ENCODE measurements at places on chromosomes 1 and 21. TPM values are rescaled to one million over a fixed set of nuclear protein-coding genes. Genes with fewer than 3 reads are reported as not detected.
A peak's percentile ranks its signal among the peaks of the same experiment; 100 is the strongest.

- no peak overlapping the region for H3K4me3 ChIP-seq
- no peak overlapping the region for H3K27ac ChIP-seq
- no peak for DNase-seq
- H3K36me3 ChIP-seq = no peaks in the 10 kb centered on the region
Measured at GRCh38 chr1:20148571-20149500, 9.7 kb downstream of the PLA2G2F start.

DNA sequence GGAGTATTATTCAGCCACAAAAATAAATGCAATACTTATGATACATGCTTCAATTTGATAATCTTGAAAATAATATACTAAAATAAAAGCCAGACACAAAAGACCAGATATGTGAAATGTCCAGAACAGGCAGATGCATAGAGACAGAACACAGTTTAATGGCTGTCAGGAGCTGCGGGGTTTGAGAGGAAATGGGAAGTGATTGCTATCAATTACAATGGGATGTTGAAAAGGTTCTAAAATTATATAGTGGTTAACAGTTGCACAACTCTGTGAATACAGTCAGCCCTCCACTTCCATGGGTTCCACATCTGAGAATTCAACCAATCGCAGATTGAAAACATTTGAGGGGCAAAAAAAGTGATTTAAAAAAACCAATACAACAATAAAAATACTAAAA, 54.0 kb downstream of the LTN1 start:
- no peak overlapping the region for H3K4me3 ChIP-seq
- H3K27me3 ChIP-seq = no peaks in the 10 kb centered on the region
- no peaks in the 10 kb centered on the region for H3K4me1 ChIP-seq
- no peaks in the 10 kb centered on the region for H3K36me3 ChIP-seq

- no peaks in the 10 kb centered on the region for H3K4me1 ChIP-seq
- H3K27ac ChIP-seq = no peak overlapping the region
- H3K27me3 ChIP-seq = no peaks in the 10 kb centered on the region
- H3K4me3 ChIP-seq = no peak overlapping the region
Measured at GRCh38 chr1:92969517-92969916, 8.3 kb upstream of the DIPK1A start.

- H3K4me3 ChIP-seq = no peak overlapping the region
- no peaks in the 10 kb centered on the region for H3K27me3 ChIP-seq
- H3K27ac ChIP-seq = no peak overlapping the region
- DNase-seq = no peak
Measured at GRCh38 chr1:203225071-203225470, 4.4 kb downstream of the CHIT1 start.

DNA sequence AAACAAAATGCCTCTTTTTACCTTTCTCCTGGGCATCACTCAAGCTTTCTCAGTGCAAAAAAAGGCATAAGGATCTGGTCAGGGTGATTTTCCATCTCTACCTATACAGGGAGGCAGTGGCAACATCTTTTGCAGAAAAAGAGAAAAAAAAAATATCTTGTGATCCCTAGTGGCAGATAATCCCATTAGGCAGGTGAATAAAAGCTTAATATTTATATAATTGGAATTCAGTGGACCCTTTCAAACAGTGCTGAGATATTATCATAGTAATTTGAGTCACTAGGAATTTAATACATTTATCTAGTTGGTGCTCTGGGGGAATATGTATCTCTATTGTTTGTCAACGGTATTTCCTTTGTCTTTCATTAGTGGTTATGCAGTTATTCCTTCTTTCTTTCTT, 29.9 kb upstream of the CXADR start:
- H3K36me3 ChIP-seq = no peaks in the 10 kb centered on the region
- H3K27ac ChIP-seq = no peak overlapping the region
- no peaks in the 10 kb centered on the region for H3K27me3 ChIP-seq
- DNase-seq = no peak
- no peaks in the 10 kb centered on the region for H3K4me1 ChIP-seq
- H3K4me3 ChIP-seq = no peak overlapping the region

DNA sequence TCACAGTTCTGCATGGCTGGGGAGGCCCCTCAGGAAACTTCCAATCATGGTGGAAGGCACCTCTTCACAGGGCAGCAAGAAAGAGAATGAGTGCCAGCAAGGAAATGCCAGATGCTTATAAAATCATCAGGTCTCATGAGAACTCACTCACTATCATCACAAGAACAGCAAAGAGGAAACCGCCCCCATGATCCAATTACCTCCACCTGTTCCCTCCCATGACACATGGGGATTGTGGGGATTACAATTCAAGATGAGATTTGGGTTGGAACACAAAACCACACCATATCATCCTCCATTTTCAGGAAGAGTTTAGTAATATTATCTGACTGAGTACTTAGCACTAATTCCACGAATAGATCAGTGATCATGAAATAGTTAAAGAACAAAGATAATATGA, 244.2 kb downstream of the LMO4 start:
- H3K4me3 ChIP-seq = no peak overlapping the region
- no peak overlapping the region for H3K27ac ChIP-seq
- H3K27me3 ChIP-seq = no peaks in the 10 kb centered on the region
- DNase-seq = no peak

DNA sequence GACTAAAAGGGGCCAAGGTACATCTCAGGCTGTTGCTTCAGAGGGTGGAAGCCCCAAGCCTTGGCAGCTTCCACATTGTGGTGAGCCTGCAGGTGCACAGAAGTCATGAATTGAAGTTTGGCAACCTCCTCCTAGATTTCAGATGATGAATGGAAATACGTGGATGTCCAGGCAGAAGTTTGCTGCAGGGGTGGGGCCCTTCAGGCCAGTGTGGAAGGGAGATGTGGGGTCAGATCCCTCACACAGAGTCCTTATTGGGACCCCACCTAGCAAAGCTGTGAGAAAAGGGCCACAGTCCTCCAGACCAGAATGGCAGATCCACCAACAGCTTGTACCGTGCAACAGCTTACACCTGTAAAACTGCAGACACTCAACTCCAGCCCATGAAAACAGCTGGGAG, 67.4 kb upstream of the PTGS2 start:
- no peaks in the 10 kb centered on the region for H3K27me3 ChIP-seq
- no peaks in the 10 kb centered on the region for H3K4me1 ChIP-seq
- no peaks in the 10 kb centered on the region for H3K36me3 ChIP-seq
- DNase-seq = no peak

- H3K27me3 ChIP-seq = no peaks in the 10 kb centered on the region
- H3K27ac ChIP-seq = no peak overlapping the region
- DNase-seq = no peak
Measured at GRCh38 chr1:203101813-203102634, 16.2 kb upstream of the MYOG start.

DNA sequence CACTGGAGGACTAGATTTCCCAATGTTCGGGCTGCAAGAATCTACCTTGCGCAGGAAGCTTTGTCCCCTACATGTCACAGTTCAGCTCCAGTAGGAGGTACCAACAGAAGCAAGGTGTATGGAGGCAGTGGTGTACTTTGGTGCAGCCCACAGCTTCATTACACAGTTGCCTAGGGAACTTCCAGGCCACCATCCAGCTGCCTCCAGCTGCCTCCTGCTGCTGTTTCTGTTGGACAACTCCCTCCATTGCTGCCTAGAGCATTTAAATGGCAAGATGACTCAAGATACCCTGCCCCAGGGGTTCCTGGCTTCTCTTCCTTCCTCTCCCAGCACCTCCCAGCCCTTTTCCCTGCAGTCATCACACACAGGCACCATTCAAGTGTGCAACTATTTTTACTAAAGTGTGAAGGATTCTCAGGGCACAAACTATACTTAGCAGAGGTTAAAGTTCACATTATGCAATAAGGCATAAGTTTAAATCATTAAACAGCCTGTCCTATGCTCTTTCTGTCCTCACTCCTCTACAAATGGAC, 39.0 kb upstream of the ATP1A1 start:
- H3K36me3 ChIP-seq = no peaks in the 10 kb centered on the region
- H3K4me1 ChIP-seq = no peaks in the 10 kb centered on the region
- H3K27ac ChIP-seq = no peak overlapping the region
- H3K4me3 ChIP-seq = no peak overlapping the region
- H3K27me3 ChIP-seq = no peaks in the 10 kb centered on the region
- peak; percentile 68 for DNase-seq

GRCh38 chr1:64043976-64044375, 159.4 kb upstream of the UBE2U start:
- no peaks in the 10 kb centered on the region for H3K36me3 ChIP-seq
- H3K27me3 ChIP-seq = no peaks in the 10 kb centered on the region
- DNase-seq = no peak
- no peak overlapping the region for H3K4me3 ChIP-seq
- no peaks in the 10 kb centered on the region for H3K4me1 ChIP-seq

- H3K4me3 ChIP-seq = no peak overlapping the region
- H3K36me3 ChIP-seq = no peaks in the 10 kb centered on the region
- peak; percentile 79 for DNase-seq
- no peaks in the 10 kb centered on the region for H3K27me3 ChIP-seq
- H3K4me1 ChIP-seq = peaks cover 9% of the 10 kb centered on the region
Measured at GRCh38 chr1:43529206-43529731, 1.4 kb upstream of the PTPRF start.

DNA sequence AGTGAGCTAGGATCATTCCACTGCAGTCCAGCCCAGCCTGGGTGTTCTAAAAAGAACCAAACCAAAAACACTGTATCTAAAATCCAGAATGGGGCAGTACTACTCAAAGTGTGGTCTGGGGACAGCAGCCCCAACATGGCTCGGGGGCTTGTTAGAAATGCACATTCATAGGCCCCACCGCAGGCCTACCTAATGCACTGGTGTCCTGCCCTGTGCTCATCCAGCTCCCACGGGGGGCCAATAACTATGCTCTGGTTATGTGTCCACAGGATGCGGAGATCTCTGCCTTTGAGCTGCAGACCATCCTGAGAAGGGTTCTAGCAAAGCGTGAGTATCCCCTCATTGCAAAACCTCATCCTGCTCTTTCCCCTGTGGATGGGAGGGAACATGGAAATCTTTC, 51.5 kb downstream of the CAPN2 start:
- H3K27ac ChIP-seq = no peak overlapping the region
- H3K36me3 ChIP-seq = peaks cover 78% of the 10 kb centered on the region
- no peaks in the 10 kb centered on the region for H3K4me1 ChIP-seq
- H3K4me3 ChIP-seq = no peak overlapping the region
- no peak for DNase-seq
- H3K27me3 ChIP-seq = no peaks in the 10 kb centered on the region

GRCh38 chr1:53728702-53729455, 10.1 kb downstream of the GLIS1 start:
- H3K4me1 ChIP-seq = no peaks in the 10 kb centered on the region
- DNase-seq = no peak
- no peak overlapping the region for H3K4me3 ChIP-seq
- no peaks in the 10 kb centered on the region for H3K27me3 ChIP-seq

DNA sequence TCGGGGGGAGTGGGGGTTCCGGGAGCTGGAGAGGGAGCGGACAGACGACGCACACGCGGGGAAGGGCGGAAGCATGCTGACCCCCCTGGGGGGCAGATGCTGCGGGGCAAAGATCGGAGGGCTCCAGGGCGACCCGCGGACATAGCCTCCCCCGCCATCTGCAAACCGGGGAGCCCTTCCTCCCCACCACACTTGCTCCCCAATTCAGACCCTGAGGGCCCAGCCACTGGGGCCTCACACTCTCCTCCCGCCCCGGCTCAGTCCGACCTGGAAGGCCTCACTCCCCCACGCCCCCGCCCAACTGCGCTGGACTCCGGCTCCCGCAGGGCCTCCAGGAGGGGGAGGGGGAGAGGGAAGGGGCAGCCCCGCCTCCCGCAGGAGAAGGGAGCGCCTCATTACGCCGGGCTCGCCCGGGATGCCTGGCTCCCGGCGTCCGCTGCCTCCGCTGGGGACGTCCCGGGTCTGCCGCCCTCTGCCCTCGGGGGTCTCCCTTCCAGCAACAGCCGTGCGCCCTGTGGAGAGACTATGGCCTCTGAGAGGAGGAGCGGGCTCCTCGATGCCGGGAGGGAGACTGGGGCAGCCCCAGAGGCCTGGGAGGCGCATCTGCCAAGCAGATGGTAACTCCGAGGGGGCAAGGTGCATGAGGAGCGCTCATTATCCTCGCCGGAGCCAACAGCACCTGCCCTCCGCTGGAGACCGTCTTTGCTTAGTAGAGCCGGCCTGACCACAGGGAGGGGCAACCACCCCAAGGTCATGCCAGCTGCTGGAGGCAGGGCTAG, 636 bp upstream of the CAMK2N1 start:
- DNase-seq = peak; percentile 82
- peaks cover 16% of the 10 kb centered on the region for H3K4me1 ChIP-seq
- peak overlapping the region; percentile 66 for H3K4me3 ChIP-seq
- H3K27me3 ChIP-seq = peaks cover 14% of the 10 kb centered on the region
- H3K36me3 ChIP-seq = no peaks in the 10 kb centered on the region

GRCh38 chr1:54980528-54981241, at the start of gene TMEM61:
TSS of gene TMEM61 (plus strand) at chr1:54980628. CDS start at chr1:54981066, 438 bp downstream.
- peaks cover 25% of the 10 kb centered on the region for H3K27me3 ChIP-seq
- no peak within 1 kb of the TSS for H3K27ac ChIP-seq
- peak within 1 kb of the TSS; percentile 46 for H3K4me3 ChIP-seq
- peaks cover 12% of the 10 kb centered on the region for H3K4me1 ChIP-seq
- no peaks in the 10 kb centered on the region for H3K36me3 ChIP-seq

DNA sequence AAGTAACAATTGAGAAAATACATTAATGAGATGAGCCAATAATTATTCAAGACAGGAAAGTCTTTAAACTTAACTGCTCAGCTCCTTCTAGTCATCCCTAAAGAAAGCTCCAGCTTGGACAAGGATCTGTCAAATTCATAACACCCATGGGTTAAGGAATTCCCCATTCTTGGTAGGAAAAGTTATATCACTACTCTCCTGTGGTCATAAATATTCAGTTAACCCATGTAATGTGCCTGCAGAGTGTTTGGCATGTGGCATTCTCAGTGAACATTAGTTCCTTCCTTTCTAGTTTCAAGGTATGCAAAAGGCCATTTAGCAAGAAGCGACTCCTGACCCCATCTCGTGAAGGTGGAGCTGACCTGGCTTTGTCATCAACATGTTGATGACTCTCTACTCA, 76.7 kb upstream of the VCAM1 start:
- no peaks in the 10 kb centered on the region for H3K27me3 ChIP-seq

GRCh38 chr1:206106328-206107167, 10.6 kb downstream of the AVPR1B start:
- H3K4me3 ChIP-seq = no peak overlapping the region
- peaks cover 14% of the 10 kb centered on the region for H3K4me1 ChIP-seq
- no peaks in the 10 kb centered on the region for H3K36me3 ChIP-seq
- H3K27ac ChIP-seq = no peak overlapping the region
- DNase-seq = peak; percentile 76

Gene TDRD5
- polyA plus RNA-seq = not detected

Gene CFHR5
- polyA plus RNA-seq = not detected

Gene SLC44A5
- 2.8 TPM for polyA plus RNA-seq

Gene KRTAP22-1
- polyA plus RNA-seq = not detected

Gene GIPC2
- polyA plus RNA-seq = 1.3 TPM

Gene NUDT4B
- 46.1 TPM for polyA plus RNA-seq

Gene FH
- 168 TPM for polyA plus RNA-seq

Gene PGLYRP4
- polyA plus RNA-seq = not detected
